ENCODE measurements at places on chromosomes 2 and 18. TPM values are rescaled to one million over a fixed set of nuclear protein-coding genes. Genes with fewer than 3 reads are reported as not detected.

Gene KATNAL2
- 1.8 TPM for total RNA-seq

Gene LINC00305
- not detected for total RNA-seq

Gene NYAP2
- total RNA-seq: 1.7 TPM

Gene CCDC141
- 28.3 TPM for total RNA-seq

Gene NIFK
- 35.0 TPM for total RNA-seq

Gene C18orf54
- total RNA-seq: 2.3 TPM

GRCh38 chr2:195898505-195899191, 170.0 kb downstream of the DNAH7 start:
- H3K27ac ChIP-seq: no peak overlapping the region
- H3K36me3 ChIP-seq: no peaks in the 10 kb centered on the region
- DNase-seq: peak; percentile 78
- no peak overlapping the region for H3K4me3 ChIP-seq
- H3K27me3 ChIP-seq: no peaks in the 10 kb centered on the region

- no peak overlapping the region for H3K27ac ChIP-seq
- no peaks in the 10 kb centered on the region for H3K27me3 ChIP-seq
- H3K4me1 ChIP-seq: no peaks in the 10 kb centered on the region
Measured at GRCh38 chr2:176317623-176318065, 48.4 kb downstream of the MTX2 start.

GRCh38 chr2:15471606-15472005, 89.5 kb downstream of the NBAS start:
- H3K27me3 ChIP-seq: no peaks in the 10 kb centered on the region
- no peaks in the 10 kb centered on the region for H3K36me3 ChIP-seq
- no peaks in the 10 kb centered on the region for H3K4me1 ChIP-seq
- H3K27ac ChIP-seq: no peak overlapping the region
- no peak overlapping the region for H3K4me3 ChIP-seq

- no peak overlapping the region for H3K27ac ChIP-seq
- DNase-seq: no peak
- H3K27me3 ChIP-seq: no peaks in the 10 kb centered on the region
Measured at GRCh38 chr2:18814387-18814786, 225.0 kb upstream of the NT5C1B start.

DNA sequence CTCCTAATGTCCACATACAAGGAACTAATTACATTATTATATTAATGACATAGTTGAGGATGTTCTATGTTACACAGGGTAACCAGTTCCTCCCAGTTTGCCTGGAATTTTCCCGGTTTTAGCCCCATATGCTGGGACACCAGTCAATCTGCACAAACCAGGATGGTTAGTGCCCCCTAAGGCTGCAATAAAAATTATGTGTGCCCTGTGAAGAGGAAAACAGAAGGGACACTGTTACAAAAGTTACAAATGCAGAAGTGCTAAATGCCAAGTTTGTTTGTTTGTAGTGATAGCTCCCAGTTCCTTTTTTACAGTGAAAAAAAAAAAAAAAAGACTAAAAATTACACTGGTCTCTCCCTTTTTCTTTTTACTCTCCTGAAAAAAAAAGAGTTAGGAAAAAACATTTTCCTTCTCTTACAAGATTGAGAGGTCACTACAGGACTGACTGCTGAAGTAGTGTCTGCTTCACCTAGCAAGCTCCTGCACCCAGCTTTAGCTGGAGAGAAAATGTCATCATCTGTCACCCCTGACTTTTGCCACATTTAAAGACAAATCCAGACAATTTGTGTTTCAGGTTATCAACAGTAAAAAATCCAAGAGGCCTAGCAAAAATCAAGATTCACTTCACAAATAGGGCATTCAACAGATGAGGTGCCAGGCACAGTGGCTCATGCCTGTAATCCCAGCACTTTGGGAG, 3.2 kb downstream of the ANKRD44 start:
- H3K4me3 ChIP-seq: no peak overlapping the region
- H3K27me3 ChIP-seq: no peaks in the 10 kb centered on the region
- DNase-seq: no peak
- no peaks in the 10 kb centered on the region for H3K36me3 ChIP-seq

DNA sequence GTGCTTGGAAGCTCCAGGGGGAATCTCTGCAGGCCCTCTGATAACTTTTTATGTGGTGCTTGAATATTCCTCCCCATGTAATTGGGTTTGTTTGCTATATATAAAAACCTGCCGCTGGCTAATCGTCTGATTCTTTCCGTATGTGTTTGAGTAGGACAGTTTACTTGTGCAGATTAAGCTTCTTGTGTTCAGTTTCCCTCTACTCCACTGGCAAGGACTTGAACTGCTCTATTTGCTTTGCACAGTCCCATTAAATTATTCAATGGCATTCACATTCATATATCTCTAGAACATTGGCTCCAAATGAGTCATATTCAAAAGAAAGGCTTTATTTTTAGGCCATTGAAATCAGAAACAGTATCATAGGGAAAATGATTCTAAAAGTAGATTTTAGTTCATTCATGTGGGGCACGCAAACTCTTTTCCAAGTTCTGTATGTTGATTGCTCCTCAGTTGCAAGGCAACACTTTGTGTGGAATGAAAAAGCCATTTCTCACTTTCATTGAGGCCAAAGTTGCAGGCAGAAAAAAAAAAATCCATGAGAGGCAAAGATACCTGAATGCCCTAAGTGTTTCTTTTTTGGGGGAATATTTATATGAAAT, 1682.3 kb upstream of the PIK3C3 start:
- H3K4me1 ChIP-seq: no peaks in the 10 kb centered on the region
- H3K27ac ChIP-seq: no peak overlapping the region
- no peak for DNase-seq
- no peaks in the 10 kb centered on the region for H3K36me3 ChIP-seq

GRCh38 chr2:184860744-184861143, 262.4 kb downstream of the ZNF804A start:
- H3K4me1 ChIP-seq: no peaks in the 10 kb centered on the region
- H3K4me3 ChIP-seq: no peak overlapping the region
- H3K36me3 ChIP-seq: no peaks in the 10 kb centered on the region
- H3K27me3 ChIP-seq: no peaks in the 10 kb centered on the region
- no peak overlapping the region for H3K27ac ChIP-seq

DNA sequence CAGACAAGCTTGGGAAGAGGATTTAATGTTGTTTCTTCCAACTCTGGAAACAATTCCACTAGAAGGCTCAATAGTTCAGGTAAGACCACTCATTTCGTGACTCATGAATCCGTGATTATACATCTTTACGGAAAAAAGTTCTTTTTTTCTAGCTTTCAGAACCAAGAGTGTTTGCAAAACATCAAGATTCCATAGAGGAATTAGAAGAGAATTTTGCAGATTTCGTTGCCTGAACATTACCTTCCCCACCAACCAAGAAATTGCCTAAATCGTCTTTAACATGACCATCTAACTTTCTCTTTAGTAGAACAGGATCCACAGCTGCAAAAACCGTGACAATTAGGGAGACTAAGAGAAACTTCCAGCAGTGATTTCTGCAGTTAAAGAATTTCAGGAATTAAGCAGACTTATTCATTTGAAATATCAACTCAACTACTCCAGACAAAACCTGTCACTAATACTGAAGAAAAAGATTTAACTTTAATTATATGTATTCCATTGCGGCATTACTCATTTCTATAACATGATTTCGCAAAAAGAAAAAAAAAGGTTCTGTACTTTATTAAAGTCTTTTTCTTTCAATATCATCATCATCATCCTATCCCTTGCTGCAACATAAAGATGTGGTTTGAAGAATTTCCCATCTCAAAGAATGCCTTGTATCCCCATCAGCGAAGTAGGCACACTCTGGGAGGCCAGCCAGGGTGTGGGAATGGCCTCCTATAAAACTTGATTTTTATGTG, 1.9 kb upstream of the NAB1 start:
- no peaks in the 10 kb centered on the region for H3K36me3 ChIP-seq
- H3K4me3 ChIP-seq: peak overlapping the region; percentile 28
- no peak for DNase-seq
- H3K4me1 ChIP-seq: no peaks in the 10 kb centered on the region

DNA sequence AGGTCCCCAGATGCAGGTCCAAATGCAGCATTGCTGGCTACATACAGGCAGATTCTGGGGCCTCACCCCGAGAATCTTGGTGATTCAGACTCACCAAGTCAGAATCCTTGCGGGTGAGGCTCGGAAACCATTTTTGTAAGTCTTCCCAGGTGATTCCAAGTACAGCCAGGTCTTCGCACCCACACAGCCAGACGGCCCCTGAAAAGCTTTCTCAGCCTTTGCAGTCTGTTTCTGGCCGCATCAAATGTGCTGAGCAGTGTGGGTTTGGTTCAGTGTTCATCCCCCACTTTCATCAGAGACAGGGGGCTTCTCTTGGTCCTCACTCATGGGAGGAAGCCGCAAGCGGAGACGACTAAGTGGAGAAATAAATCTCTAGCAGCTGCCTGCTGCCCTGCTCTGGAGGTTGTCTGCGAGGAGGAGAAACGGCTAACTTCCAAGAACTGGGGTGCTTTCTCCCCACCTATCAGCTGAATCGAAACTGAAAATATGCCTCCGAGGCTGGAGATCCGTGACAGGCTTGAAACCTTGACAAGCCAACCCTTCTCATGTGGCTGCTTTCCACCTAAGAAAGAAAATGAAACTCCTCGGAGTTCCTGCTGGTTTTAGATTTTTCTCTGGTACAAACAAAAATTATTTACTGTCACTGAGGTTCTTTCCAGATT, 8.9 kb upstream of the TMEM185B start:
- no peak for DNase-seq
- peak overlapping the region; percentile 4 for H3K4me3 ChIP-seq
- no peaks in the 10 kb centered on the region for H3K27me3 ChIP-seq
- no peaks in the 10 kb centered on the region for H3K4me1 ChIP-seq

- H3K4me1 ChIP-seq: peaks cover 5% of the 10 kb centered on the region
- DNase-seq: peak; percentile 73
Measured at GRCh38 chr2:64203858-64204632, 59.8 kb upstream of the PELI1 start.

DNA sequence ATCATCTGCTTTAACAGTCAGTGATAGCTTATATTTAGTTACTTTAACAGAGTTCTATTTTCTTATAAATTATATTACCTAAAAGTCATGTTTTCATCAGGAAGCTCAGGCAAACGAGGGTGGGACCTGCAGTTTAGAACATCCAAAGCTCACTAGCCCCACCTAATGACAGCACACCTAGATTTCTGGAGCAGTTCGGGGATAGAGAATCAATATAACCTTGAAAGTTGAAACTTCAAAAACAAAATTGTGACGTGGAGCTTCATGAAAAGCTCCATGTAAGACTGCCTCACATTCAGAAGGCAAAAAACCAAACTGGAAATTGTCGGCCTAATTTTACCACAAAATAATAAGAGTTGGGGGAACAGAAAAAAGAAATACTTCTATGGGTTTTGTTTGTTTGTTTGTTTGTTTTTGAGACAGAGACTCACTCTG, 185.9 kb upstream of the CCDC150 start:
- H3K36me3 ChIP-seq: no peaks in the 10 kb centered on the region
- H3K27ac ChIP-seq: no peak overlapping the region
- H3K4me1 ChIP-seq: no peaks in the 10 kb centered on the region
- H3K4me3 ChIP-seq: no peak overlapping the region

DNA sequence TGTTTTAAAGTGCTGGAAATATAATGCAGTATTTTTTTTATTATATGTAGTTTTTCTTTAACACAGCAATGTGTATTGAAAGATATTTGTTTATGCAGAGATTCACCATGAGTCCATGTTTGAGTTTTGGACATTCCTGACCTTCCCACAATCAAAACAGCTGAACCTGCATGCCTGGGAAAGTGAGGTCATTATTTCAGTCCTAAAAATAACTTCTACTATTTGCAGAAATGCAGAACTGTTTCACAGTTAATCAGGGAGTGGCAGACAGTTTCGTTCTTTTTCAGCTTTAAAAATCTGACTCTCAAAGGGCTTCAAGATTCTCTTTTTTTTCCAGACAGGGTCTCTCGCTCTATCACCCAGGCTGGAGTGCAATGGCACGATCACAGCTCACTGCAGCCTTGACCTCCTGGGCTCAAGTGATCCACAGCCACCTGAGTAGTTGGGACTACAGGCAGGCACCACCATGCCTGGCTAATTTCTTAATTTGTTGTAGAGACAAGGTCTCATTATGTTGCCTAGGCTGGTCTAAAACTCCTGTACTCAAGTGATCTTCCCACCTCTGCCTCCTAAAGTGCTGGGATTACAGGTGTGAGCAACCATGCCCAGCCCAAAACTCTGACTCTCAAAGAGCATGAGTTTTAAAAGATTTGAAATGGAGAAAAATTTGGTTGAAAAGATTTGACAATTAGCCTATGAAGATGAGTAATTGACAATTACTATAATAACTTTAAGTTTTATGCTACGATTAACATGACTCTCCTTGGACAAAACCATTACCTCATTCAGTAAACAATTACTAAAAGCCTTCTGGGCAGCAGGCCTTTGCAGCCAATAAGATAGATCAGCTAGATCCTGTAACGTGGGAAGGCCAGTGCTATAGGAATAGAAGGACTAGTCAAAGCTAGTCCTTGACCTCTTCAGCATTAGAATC, 5.0 kb upstream of the MYL12B start:
- no peaks in the 10 kb centered on the region for H3K4me1 ChIP-seq
- H3K27ac ChIP-seq: peak overlapping the region; percentile 29
- H3K27me3 ChIP-seq: no peaks in the 10 kb centered on the region
- peaks cover 2% of the 10 kb centered on the region for H3K36me3 ChIP-seq
- no peak for DNase-seq

- H3K27ac ChIP-seq: no peak overlapping the region
- H3K4me1 ChIP-seq: no peaks in the 10 kb centered on the region
- H3K27me3 ChIP-seq: no peaks in the 10 kb centered on the region
- no peak for DNase-seq
- no peak overlapping the region for H3K4me3 ChIP-seq
Measured at GRCh38 chr2:8475349-8476031, 206.4 kb upstream of the ID2 start.

GRCh38 chr2:202566286-202566685, 68.5 kb upstream of the FAM117B start:
- no peaks in the 10 kb centered on the region for H3K27me3 ChIP-seq
- no peak overlapping the region for H3K27ac ChIP-seq
- H3K36me3 ChIP-seq: no peaks in the 10 kb centered on the region
- DNase-seq: no peak
- H3K4me1 ChIP-seq: no peaks in the 10 kb centered on the region

DNA sequence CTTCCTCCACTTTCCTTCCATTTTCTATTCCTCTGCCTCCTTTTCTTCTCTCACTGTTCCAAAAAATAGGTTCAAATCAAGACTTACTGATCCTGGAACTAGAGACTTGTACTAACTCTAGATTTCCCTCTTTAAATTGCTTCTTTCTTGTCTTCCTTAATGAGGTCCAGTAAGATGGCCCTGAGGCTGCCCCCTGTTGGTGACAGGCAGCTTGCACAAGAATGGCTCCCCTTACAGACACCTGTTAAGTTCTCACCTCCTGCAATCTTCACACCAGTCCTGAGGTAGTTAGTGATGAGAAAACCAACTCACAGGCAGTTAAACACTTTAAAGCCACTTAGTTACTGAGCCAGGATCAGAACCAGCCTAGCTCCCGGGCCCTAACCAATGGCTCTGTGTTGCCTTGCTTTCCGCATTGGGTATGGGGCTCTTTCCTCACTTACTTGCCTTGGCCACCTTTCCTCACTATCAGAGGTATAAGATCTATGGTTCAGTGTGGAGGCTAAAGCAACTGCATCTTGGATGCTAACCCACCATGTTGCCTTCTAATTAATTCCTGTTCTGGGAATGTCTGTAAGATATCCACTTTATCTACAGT, 130.6 kb downstream of the AKAIN1 start:
- no peak overlapping the region for H3K4me3 ChIP-seq
- no peak for DNase-seq
- H3K27ac ChIP-seq: no peak overlapping the region
- no peaks in the 10 kb centered on the region for H3K36me3 ChIP-seq
- no peaks in the 10 kb centered on the region for H3K27me3 ChIP-seq
- no peaks in the 10 kb centered on the region for H3K4me1 ChIP-seq

- no peaks in the 10 kb centered on the region for H3K4me1 ChIP-seq
- no peak overlapping the region for H3K4me3 ChIP-seq
- DNase-seq: no peak
- no peak overlapping the region for H3K27ac ChIP-seq
Measured at GRCh38 chr2:101354420-101355311, 32.6 kb downstream of the CREG2 start.

Data from aorta (tissue), 5 donors.